ENCODE measurements at places on chromosomes 3 and 15.

DNA sequence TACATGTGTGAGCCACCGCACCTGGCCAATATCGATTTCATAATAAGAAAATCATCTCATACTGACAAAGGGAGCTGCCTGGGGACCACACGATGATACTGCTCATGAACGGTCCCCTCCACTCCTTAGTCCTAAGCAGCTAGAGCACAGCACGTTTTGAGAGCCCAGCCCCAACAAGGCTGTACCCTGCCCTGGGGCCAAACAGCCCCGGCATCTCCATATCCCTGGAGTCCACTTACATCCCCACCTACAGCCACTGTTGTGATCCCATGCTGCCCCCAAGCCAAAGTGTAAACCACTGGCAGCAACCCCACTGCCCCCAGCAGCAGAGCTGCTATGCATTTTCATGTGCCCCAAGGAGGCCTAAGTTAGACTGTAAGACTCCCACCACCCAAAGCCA, 52.8 kb downstream of the ADAM10 start:
- DNase-seq = no peak

GRCh38 chr3:139934613-139935015, 371 bp upstream of the CLSTN2 start:
- peak; percentile 71 for DNase-seq

DNA sequence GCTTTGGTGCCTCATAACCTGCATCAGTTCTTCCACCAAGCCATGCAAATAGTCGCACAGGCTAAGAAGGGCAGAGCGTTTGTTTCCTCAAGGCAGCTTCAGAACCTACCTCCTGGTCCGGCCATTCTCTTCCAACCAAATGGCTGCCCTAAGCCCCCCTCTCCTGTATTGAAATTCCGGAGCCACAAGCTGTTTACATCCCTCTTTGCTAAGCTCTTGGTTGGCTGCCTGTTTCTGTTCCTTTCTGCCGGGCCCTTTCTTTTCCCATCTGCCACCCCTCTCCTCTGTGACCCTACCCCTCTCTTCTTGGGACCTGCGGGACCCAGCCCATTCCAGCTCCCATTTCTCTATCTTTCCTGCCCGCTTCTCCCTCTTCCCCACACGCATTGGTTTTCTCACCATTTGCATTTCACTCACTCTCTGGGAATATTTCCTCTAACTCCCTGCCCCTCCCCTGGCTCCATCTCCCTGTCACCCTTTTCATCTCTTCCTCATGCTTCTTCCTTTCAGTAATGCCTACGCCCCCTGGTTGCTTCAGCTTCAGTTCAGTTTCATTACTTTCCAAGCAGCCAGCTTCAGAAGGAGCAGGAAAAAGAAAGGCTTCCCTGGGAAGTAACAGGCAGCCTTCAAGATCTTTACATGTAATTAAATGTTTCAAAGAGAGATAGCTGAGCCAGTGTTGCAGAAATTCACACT, 113.5 kb downstream of the RAB11A start:
- DNase-seq = no peak

- no peak for DNase-seq
Observed at GRCh38 chr15:51202783-51203182, 108.1 kb upstream of the TNFAIP8L3 start.
